ENCODE measurements at places on chromosomes 7 and 10.
A peak's percentile ranks its signal among the peaks of the same experiment; 100 is the strongest.

DNA sequence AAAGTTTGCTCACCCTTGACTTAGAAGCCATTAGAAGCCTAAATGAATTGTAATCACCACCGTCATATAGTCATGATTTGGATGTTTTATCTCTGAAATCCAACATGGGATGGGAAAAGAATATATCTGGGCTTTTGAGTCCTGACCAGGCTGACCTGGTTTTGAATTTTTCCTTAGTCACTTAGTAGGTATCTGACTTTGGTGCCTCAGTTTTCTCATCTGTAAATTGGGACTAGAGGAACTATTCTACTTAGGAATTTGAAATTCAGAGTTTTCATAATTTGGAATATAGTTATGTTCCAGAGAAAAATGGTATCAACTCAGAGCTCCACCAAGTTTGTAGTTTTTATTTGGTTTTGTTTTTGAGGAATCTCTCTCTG is 40.9 kb downstream of the SHOC2 start:
- DNase-seq = no peak

GRCh38 chr7:92446869-92447344 is 375 bp upstream of the GATAD1 start:
- DNase-seq = peak; percentile 96

DNA sequence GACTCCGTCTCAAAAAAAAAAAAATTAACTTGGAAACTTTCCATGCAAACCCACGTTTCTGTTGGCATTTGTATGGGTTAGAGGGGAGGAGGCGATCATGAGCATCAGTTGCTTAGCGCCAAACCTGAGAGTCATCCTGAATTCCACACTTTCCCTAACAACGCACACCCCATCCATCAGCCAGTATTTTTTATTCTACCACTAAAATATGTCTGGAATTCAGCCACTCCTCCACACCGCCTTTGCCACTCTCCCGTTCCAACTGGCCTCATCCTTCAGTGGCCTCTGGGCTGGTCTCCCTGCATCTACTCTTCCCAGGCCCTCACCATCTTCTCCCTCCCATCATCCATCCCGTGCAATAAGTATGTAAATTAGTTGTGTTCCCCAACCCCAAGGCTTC is 4.7 kb upstream of the LMBR1 start:
- no peak for DNase-seq

DNA sequence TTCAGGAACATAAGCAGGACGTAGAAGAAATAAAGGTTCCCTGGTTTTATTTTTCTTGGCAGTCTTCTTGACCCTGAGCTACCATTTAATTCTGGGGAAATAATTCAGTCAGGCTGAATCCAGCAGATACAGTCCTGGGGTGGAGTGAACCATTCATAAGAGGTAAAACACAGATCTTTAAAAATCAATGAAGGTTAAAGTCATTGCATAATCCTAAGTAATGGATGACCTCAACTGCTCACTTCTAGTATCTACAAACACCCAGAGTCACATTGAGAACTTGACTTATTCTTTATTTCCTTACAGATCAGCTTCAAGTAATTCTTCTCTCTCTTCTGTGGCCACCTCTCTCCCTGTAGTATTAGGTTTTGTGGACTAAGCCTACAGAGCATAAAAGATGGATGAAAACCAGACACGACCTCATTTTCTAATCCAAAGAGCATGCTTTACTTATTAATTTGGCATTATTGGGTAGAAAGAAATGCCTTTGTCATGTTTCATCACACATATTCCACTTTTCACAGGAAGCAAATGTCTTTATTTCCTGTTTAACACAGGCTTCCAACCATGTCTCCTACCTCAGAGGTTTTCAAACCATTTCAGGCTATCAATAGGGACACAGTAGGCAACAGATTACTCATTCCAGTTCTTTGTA is 182.3 kb upstream of the IMMP2L start:
- DNase-seq = no peak

GRCh38 chr10:109676703-109677102 is 246.6 kb downstream of the XPNPEP1 start:
- no peak for DNase-seq

DNA sequence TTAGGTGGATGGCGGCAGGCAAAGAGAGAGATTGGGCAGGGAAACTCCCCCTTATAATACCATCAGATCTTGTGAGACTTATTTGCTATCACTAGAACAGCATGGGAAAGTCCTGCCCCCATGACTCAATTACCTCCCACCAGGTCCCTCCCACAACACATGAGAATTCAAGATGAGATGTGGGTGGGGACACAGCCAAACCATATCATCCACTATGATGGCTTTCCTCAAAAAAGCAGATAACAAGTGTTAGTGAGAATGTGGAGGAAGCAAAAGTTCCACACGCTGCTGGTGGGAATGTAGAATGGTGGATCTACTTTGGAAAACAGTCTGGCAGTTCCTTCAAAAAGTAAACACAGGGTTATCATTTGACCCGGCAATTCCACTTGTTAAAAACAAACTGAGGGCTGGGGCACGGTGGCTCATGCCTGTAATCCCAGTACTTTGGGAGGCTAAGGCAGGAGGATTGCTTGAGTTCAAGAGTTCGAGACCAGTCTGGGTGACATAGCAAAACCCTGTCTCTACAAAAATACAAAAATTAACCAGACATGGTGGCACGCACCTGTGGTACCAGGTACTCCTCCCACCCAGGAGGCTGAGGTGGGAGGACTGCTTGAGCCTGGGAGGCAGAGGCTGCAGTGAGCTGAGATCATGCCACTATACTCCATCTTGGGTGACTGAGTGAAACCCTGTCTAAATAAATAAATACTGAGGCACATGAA is 161.4 kb upstream of the EEPD1 start:
- DNase-seq = no peak

GRCh38 chr10:61001731-61002122 is 57.7 kb upstream of the RHOBTB1 start:
- DNase-seq = no peak

GRCh38 chr7:108794466-108794865 is 224.8 kb downstream of the DNAJB9 start:
- no peak for DNase-seq
